ENCODE measurements at places on chromosomes 3 and 15.

DNA sequence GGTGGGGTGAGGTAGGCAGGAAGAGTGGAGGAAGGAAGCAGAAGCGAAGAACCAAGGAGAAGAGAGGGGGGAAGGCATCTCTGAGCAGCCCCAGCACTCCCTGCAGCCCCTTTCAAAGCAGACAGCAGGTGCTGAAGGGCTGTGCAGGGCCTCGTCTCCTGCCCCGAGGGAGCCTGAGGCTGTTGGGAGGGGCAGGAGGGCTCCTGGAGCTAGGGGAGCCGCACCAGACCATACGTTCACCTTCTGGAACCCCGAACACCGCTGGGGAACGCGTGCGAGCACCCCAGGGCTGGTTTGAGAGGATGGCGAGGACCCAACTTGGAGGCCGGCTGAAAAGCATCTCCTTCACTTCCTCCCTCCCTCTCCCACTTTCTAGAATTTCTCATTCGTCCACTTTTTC is 259.8 kb downstream of the FAM43A start:
- DNase-seq, result no peak

GRCh38 chr3:171177056-171177455 is 150.5 kb upstream of the SLC2A2 start:
- DNase-seq, result no peak

DNA sequence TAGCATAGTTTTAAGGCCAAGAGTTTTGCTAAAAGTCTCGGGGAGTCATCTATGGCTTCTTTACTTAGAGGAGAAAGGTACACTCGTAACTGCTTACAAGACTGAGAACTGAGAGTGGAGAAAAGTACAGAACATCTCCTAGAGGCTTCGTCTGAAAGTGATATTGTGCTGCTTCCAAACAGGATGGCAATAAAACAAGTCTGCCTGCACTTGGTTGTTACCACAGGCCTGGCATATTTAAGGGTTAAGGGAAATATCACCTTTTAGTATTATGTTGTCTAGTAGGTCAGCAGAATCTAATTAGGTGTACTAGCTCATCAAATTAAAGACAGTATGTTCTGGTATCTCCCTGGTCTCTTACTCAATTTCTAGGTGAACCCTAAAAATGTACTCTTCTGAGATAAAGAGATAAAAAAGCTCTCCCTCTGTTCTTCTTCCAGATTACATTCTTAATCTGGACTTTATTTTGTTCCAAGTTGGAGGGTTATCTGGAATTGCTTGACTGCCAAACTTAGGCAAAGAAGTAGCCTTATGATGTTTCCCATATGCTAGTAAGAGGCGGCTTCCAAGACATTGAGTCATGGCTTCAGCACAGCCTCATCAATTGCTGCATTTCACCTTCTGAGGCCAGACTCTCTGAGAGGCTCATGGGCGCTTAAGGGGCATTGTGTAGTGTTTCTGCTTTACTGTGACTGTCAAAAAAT is 181.3 kb downstream of the LSAMP start:
- peak; percentile 54 for DNase-seq

GRCh38 chr3:58688574-58688973 is 22.0 kb upstream of the FAM3D start:
- peak; percentile 47 for DNase-seq

DNA sequence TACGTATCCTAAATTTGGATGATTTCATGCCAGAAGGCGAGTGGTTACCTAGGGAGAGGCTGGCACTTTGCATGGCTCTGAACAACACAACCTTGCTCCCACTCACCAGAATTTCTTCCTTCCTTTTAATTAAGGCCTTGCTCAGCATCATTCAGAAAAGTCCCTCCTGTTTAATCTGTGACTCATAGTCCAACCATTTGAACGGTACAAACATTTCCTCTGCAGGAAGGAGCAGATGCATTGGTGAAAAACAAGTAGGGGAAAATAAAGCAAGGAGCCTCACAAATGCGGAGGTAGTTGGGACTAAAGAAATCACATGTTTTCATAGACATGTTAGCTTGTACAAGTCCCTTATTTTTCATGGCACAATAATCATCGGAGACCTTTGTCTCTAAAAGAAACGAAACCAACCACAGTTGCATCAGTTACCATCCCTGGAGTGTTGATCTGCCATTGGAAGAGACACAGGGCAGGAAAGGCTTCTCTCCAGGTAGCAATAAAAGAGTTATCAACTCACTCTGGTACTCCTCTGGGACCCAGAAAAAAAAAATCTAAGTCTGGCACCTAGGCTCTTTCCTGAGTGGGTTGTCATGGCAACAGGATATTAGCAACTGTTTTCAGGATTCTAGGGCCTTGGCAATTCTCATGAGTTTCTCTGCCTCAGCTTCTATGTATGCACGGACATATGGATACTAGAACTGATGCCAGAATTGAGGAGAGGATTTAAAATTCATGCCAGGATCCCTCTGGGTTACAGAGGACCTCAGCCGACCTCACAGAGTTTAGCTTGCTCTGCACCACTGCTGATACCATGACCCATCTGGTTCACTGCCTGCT is 255.4 kb upstream of the ARPP21 start:
- peak; percentile 65 for DNase-seq

DNA sequence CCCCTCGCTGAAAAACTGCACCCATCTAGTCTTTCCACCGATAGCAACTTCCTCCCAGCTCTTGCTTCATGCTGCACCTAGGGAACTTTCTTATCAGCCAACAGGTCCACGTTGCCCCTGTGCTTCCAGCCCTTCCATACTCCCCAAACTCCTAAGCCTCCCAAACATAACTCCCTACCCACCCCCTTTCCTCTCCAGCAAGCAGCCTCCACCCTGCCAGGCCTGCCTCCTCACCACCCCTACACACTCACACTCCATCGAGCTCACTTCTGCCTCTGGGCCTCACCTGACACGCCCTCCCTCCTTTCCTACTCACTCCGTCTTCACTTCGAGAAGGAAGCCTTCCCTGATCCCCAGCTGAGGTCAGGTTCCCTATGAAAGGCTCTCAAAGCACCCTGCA is 8.1 kb downstream of the INSYN1 start:
- no peak for DNase-seq

DNA sequence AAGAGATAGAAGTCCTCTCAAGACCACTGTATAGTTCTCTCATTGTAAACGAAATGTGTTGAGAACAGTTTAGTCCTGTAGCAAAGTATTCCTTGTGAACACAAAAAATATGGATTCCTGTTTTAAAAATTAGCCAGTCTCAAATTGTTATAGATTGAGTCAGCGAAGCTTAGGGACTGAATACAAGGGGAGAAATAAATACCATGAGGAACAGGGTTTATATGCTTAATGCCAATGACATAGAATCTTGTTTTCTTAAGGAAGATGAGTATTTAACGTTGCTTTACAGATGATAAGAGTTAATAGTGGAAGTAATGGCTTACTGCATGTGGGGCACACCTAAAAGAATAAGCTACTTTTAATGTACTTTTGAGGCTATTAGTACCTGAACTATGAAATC is 37.9 kb downstream of the SETD5 start:
- DNase-seq, result no peak

GRCh38 chr15:81085898-81086297 is 48.2 kb upstream of the CFAP161 start:
- no peak for DNase-seq

- no peak for DNase-seq
Measured at GRCh38 chr3:58464866-58465265, 27.0 kb upstream of the KCTD6 start.

DNA sequence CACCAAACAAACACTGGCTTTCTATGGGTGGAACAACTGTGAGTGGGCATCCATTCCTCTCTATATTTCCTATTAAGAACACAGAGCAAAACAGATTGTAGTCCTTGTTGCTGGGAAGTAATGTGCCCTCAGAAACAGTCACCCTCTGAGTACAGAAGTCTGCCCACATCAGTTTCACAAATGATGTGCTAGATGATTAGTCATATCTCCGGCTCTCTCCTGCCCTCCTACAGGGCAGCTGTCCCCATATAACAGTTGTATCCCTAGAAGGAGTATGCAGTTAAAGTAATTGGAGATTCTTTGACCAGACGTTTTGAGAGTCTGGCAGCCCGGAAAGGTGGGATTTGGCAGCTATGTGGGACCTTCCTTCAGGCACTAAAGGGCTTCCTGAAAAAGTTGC is 159.9 kb downstream of the APBA2 start:
- no peak for DNase-seq

GRCh38 chr3:73624017-73624820 is 522 bp downstream of the PDZRN3 start:
- DNase-seq, result peak; percentile 86

DNA sequence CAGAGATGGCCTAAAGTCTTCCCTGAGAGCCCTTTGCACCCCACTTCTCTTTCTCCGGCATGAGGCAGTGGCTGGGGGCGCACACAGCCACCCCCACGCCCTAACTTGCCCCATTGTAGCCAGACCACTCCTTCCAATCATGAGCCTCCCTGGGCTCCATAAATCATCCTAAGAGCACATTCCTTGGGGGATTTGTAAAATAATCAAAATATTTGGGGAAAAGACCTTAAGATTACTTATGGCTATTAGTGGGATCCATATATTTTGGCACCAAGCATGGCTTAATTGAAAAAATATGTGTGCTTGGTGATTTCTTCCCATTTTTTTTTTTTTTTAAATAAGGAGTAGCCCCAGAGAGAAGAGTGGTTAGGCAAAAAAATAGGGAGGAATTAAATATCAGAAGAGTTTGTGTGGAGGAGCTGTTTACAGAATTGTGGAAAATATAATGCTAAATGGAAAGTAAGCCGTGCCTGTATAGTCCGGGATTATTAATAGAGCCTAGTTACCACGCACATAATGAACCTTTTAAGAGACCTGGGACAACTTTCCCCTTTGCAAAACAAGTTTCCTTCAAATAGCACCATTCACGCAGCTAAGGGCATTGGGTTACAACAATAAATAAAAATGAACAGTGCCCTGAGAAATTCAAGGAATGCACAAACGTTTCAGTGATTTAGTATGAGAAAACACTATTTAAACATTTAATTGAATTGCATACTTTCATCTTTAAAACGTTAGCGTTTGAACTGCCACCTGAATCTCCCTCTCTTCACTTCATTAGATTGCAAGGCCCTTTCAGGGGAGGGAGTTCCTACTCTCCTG is 46.1 kb downstream of the SMAD6 start:
- no peak for DNase-seq

DNA sequence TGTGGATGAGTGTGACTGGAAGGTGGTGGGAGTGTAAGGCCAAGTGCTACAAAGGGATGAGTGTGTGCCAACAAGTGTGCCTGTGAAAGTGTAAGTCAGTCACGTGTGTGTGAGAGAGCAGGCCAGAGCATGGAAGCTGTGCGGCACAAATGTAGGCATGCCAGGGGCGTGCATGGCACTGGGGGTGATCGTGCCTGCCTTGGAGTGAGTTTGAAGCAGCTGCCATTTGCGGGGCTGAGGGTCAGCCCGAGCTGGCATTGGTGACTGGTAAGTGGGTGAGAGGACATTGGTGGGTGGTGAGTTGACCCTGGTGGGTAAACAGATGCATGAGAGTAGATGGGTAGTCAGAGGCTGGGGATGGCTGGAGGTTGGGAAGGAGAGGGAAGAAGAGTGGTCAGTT is 24.5 kb downstream of the CD276 start:
- DNase-seq, result no peak

DNA sequence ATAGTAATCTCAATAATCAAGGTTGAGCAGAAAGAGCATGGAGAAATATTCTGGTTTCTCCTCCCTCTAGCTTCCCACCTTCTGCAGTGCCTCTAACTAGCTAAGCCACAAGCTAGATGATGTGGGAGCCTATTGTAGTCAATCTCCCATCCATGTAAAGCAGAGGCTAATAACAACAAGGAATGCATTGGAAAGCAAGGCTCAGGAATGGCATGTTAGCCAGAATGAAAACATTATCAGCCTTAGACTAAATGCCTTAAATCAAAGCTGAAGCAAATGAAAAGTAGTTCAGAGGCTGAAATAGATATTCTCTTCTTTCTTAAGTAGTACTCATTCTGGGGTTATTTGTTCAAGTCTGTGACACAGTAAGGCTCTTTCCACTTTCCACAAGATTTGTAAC is 350.3 kb upstream of the DPPA4 start:
- DNase-seq, result no peak

GRCh38 chr3:81003008-81003645 is 758.3 kb downstream of the GBE1 start:
- DNase-seq, result no peak

- no peak for DNase-seq
Measured at GRCh38 chr3:187430576-187430975, 62.4 kb downstream of the RTP4 start.

DNA sequence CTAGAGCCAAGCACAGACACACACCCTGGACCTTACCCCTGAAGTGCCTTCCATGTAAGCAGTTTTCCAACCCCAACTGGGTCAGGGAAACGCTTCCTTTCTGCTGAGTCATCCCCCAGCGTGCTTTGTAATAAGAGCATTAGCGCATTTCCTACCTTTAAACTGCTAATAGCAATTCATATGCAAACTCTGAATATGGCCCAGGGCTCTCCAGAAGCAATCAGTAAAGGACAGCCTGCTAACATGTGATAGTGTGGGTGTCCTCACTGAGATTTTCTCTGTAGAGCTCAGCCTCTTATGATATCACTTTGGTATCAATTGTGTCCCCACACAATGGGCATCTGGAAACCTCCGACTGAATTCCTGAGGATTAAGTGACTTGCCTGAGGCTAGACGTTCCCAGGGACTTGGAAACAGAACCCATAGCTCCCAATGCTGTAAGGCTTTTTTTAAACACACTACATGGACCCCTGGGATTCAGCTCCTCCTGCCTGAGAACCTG is 5.6 kb downstream of the GABRB3 start:
- no peak for DNase-seq

Data from muscle of back (tissue), 13 donors.